T-helper 1 cell (primary cell): ENCODE measurements at places on chromosomes 6 and 20.

GRCh38 chr20:7146552-7147219, 379.2 kb downstream of the BMP2 start:
- no peak for DNase-seq

- DNase-seq = no peak
Observed at GRCh38 chr6:43766964-43767461, 3.0 kb upstream of the VEGFA start.

GRCh38 chr6:54217018-54217417, 91.2 kb upstream of the TINAG start:
- no peak for DNase-seq

- DNase-seq = no peak
Observed at GRCh38 chr6:31038559-31038958, 28.3 kb downstream of the MUC22 start.

DNA sequence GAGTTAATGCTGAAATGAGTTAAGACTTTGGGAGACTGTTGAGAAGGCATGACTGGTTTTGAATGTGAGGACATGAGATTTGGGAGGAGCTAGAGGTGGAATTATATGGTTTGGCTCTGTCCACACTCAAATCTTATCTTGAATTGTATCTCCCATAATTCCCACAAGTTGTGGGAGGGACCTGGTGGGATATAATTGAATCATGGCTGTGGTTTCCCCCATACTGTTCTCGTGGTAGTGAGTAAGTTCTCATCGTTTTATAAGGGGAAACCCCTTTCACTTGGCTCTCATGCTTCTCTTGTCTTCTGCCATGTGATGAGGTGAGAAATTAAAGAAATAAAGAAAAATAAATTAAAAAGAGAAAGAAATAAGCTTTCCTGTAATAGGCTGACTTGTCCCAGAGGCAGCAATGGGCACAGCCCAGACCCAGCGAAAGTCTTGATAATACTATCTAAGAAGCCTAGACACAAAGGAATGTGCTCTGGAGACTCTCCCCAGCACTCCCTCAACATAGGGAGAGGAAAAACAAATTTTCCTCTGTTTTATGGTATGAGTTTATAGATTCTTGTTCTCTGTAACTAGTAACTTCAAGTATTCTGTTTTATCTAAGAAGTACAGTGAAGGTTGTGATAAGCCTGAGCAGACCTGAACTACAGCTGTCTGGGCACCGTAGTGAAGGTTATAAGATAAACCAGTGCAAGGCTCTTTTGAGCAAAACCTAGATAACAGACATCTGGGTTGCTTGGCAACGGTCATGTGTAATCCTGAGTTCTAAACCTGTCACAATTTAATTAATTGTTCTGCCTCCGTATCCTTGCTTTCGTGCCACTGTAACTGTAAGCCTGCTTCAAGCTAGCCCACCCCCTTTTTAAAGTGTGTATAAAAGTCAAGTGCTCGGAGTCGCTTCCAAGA, 88.9 kb upstream of the ECI2 start:
- no peak for DNase-seq

- no peak for DNase-seq
Observed at GRCh38 chr6:140438346-140438735, 1063.9 kb upstream of the CITED2 start.

GRCh38 chr20:21510414-21511384, 3.2 kb downstream of the NKX2-2 start:
- no peak for DNase-seq

DNA sequence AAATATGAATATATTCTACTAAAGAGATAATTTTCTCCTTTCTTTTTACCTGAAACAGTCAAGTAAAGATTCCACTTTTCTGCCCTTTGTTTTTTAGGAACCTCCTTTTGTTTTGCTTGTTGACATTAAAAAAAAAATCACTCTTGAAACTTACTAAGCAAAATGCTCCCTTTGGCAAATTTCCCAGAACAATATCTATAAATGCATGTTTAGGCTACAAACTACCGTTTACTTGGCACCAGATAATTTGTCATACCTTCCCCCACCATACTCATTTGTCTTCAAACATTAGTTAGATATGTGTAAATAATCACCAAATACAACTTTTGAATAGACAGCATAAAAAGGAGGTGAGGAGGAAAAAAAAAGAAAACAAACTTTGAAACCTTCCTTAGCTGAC, 604.7 kb downstream of the RFPL4B start:
- no peak for DNase-seq

DNA sequence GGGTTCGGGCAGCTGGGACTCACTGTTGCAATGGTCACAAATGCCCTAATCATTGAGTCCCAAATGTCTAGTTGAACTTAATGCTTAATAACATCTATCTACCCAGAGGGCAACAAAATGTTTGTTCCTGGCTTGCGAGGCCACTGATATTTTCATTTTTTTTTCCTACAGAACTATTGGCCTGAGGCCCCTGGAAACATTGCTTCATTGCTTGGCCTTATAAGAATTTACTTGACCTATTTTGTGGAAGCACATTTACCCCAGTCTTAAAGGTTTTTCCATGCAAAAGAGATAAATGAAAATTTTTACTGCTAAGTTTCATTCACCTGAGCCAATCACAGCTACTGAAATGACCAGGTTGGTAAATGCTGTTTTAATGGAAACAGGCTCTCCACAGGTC, 133.1 kb upstream of the RIPOR2 start:
- DNase-seq = no peak

- no peak for DNase-seq
Observed at GRCh38 chr6:87199787-87200186, 44.4 kb downstream of the ZNF292 start.

GRCh38 chr20:44324343-44324742, 12.5 kb upstream of the R3HDML start:
- no peak for DNase-seq

- DNase-seq = no peak
Observed at GRCh38 chr20:57106030-57106682, 160.3 kb downstream of the BMP7 start.

DNA sequence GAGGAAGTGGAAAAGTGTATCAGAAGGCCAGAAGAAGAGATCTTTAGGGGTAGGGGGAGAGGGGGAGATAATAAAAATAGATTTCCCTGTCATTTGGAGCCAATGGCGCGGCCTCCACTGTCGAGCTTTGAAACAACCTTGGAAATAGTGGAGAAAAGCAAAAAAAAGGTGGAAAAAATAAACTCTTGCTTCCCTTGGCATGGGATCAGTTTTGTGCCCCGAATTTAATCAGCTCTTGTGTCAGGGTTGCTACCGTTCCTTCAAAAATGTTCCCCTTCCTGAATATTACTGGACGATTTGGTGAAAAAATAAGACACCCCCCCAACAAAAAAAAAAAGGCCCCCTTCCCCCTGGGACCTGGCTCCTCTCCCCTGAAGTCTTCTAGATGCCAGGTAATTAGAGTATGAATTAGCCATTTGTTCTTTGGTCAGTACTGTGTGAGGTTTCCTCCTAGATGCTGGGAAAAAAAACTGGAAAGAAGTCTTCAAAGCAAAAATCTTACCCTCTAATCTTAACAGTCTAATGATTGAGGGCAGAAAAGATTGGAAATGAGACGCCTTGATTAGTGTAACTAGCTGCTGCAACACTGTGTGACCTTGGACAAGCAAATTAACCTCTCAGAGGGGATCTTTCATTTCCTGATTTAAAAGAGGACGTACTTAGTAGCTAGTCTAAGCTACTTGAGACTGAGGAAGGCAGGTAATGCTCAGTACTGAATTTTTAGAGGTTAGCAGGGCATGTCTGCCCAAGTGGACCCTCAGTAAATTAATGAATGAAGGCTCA, 872 bp upstream of the RBM39 start:
- no peak for DNase-seq

GRCh38 chr6:134937426-134937825, 12.5 kb downstream of the ALDH8A1 start:
- DNase-seq = no peak

- no peak for DNase-seq
Observed at GRCh38 chr6:45423111-45423823, 45.5 kb upstream of the SUPT3H start.

DNA sequence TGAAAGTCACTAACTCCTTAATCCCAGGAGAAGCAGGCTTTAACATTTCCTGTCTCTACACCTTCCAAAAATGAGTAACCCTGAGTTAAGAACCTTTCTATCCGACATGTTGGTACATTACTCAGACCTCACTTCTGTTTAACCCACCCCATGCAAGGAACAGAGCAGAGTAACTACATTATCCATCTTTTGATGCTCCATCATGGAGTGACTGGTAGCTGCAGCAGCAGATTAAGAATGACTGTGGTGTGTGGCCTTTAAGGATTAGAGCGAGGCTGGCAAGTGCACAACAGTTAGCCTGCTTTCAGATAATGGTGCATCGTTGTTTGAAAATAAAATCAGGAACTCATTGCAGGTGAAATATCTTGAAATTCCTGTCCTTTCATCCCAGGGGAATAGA, 2.0 kb downstream of the TRAF3IP2 start:
- no peak for DNase-seq

GRCh38 chr20:58001381-58001780, 227.1 kb downstream of the ANKRD60 start:
- DNase-seq = no peak
